ENCODE measurements at places on chromosomes 13 and 19.
A peak's percentile ranks its signal among the peaks of the same experiment; 100 is the strongest.

DNA sequence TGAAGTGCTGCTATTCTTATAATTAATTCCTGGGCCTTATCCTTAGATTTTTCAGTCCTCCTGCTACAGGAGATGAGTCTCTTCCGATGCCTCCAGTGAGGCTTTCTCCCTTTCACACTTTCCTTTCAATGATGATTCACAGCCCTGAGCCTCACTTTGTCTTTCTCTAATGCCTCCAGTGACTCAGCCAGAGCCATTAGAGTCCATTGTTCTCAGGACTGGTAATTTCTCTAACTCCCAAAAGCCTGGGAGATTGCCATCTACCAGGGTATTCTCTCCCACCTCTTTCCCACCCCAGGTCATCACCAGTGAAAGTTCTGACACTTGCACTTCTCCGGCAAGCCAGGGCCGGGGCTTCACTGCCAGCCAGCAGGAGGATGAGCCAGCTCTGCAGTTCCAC, 49.6 kb upstream of the ARGLU1 start:
- DNase-seq: no peak

GRCh38 chr13:76641056-76641455, 245.1 kb downstream of the KCTD12 start:
- no peak for DNase-seq

- no peak for DNase-seq
These were observed 5.8 kb downstream of the CHST8 start for GRCh38 chr19:33627526-33627925.

DNA sequence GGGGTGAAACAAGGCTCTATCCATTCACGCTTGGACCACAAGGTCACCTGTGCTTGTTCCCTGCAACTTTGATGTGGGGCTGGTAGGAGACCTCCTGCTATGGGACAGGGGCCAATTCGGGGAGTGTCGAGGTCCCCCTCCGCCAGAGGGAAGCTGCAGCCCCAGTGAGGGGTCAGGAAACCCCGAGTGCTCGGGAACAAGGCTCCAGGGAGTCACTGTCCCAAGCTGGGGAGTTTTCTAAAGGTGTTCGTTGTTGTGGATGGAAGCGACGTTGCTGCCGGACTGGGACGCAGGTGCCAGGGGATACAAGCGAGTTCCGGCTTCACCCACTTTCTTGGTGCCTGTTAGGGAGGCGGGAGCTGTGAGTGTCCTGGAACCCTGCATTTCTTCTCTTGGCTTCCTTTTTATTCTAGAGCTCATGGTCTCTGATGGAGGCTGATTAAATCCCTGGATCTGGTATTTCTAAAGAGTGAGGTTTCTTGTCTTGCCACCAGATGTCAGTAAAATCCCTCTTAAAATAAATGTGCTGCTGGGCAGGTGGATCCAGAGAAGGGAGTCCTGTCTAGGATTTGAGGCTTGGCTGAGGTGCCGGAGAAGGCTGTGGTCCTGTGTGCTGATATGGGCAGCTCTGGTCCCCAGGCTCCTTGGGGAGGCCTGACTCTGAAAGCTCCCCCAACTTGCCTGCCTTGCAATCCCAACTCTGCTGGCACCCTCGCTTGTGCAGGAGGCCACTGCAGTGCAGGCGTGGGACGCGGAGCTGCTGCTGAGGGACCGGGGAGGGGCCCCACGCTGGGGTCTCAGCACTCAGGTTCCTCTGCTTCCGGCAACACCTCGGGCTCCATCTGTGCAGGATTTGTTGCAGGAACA, 153.9 kb downstream of the TEX29 start:
- no peak for DNase-seq

- DNase-seq: no peak
These were observed 195.1 kb downstream of the VWA8 start for GRCh38 chr13:41765813-41766212.

- DNase-seq: no peak
These were observed 23.4 kb downstream of the CEBPG start for GRCh38 chr19:33396701-33397535.

DNA sequence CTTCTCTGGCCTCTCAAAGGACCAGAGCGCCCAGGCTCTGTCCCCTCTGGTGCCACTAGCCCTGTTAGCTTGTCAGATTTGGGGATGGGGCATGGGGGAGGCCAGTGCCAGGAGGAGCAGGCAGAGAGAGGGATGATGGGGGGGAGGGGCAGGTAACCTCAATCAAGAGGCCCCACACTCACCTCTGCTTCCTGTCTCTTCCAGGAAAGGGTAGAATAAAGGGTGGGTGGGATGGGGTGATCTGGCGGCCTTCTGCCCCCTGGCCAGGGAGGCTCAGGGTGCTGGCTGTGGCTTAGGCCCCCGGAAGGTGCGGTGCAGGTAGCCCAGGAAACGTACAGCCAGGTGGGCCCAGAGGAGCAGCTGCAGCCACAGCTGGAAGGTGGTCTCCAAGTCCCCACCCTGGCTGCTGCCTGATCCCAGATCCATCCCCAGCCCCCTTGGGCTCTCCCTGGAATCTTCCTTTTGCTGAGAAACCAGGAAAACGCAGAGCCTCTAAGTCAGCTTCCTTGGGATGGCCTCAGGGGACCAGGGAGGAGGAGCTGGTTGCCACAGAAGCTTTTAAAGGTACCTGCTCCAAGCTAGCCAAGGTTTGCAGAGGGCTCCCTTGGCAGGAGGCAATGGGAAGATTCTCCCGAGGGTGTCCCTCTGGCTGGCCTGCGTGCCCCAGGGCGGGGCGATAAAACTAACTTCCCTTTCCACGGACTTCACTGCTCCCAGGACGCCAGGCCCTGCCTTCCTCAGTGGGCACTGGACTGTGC, 5.3 kb downstream of the PRKACA start:
- no peak for DNase-seq

GRCh38 chr19:18507727-18508440, 14.0 kb downstream of the ELL start:
- no peak for DNase-seq

- no peak for DNase-seq
These were observed 21.2 kb downstream of the MISP start for GRCh38 chr19:772063-772462.

DNA sequence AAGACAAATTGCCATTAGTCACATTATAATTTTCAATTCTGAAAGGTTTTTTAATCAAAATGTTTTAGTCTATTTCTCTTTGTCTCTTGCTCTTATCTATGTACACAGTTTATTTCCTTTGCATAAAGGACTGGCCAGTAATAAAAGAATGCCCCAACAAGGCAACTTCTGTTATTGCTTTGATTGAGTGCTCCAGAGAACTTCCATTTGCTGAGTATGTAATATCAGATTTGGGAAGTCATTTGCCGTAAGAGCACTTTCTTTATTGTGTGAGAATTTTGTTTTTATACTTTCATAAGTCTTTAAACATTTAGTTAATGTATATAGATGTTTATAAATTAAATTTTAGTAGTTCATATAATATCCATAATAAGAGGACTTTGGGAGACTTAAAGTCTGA, 1140.4 kb downstream of the PCDH9 start:
- no peak for DNase-seq

GRCh38 chr13:94967183-94968039, 255.1 kb upstream of the SOX21 start:
- DNase-seq: no peak

DNA sequence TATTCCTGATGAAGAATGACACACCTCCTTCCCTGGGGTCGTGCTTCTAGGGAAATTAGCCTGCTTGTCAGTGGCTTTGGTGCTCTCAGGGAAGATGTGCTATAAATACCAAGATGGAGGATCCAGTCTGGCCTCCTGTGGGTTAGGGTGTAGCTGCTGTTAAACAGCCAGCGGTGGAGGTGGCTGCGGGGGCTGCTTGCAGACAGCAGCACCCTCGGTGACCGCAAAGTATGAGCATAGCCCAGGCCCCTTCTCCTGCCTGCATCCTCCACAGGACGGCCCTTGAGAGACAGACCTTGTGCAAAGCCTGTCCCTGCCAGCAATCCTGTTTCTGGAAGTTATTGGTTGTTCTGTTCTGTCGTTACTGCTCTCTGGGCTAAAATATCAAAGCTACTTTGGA, 11.4 kb downstream of the VSTM2B start:
- no peak for DNase-seq

DNA sequence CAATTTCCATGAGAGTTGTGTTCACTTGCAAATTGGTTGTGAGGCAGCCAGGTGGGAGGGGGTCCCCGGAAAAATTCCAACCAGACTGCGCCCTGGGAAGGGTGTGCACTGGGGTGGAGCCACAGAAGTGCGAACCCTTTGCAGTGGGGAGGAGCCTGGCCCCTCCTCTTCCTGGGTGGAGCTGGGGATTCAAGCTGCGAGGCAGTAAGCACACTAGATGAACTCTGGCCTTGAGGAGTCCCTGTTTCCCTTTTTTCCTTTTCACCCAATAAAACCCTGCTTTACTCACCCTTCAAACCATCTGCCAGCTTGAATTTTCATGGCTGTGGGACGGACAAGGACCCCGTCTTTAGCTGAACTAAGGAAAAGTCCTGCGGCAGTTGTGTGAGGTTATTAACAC, 31.0 kb upstream of the MBNL2 start:
- DNase-seq: no peak

- no peak for DNase-seq
These were observed 434.5 kb downstream of the PCDH9 start for GRCh38 chr13:66795636-66796035.

GRCh38 chr13:21130116-21130515, 46.2 kb downstream of the SKA3 start:
- no peak for DNase-seq

DNA sequence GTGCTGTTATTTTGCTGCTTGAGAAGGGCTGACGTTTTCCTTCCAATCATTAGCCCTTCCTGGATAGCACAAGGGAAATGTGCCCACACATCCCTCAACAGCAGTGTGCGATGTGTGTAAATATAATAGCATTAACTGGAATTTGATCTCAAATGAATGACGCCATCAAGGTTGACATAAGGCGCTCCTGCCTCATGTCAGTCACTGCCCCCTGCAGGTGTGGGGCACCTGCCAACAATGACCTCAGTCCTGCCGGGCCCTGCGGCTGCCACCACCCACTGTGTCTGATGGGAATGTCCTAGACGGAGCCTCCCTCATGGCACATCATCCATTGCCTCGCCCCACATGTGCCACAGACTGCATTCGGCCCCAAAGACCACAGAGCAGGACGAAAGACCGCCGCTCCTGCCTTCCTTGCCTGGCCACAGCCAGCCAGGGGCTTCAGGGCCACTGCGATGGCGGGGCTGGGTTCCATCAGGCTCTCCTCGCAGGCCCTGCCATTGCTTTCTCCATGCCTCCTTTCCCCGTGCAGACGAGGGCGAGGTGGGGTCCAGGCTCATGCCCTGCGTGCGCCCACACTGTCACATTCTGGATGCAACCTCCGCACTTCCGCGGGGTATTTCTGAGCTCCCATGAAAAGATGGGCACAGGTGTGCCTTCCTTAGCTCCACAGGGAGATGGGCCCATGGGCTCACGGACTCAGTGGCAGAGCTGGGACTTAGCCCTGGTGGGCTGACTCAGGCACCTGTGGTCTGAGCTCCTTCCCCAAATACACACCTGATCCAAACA, 146.7 kb downstream of the SOX1 start:
- no peak for DNase-seq

GRCh38 chr13:77389625-77390000, 62.7 kb upstream of the MYCBP2 start:
- no peak for DNase-seq

DNA sequence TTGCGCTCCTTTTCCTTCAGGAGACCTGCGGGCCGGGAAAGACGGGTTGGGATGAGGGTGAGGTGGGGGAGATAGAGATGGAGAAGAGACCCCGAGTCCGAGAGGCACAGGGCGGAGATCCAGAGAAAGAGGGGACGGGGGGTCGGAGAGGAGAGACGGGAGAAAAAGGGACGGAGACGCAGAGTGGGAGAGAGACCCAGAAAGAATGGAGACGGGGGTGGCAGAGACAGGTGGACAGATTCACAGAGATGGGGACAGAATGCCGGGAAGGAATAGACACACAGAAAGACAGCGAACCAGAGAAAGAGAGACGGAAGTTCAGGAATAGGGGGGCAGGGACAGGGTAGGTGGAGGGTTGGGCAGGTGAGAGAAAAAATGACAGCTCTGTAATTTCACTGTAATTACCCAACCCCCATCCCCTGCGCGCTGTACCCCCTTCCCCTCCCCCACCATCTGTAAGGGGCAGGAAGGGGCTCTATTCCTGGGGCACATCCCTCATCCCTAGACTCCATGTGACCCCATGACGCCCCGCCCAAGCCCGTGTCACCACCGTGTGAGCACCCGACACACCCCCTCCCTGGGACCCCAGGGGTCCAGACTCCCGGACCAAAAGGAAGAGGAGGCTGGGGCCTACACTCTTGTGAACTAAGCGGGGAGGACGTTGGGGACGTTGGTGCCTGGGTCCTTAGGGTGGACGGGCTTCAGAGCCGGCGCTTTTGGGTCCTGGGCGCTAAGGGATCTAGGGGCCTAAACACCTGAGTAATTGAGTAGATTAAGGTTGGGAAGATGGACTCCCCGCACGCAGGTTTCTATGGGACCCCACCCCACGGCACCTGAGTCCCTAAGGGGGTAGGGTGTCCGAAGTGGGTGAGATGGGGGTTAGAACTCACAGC, 967 bp downstream of the DBP start:
- no peak for DNase-seq

DNA sequence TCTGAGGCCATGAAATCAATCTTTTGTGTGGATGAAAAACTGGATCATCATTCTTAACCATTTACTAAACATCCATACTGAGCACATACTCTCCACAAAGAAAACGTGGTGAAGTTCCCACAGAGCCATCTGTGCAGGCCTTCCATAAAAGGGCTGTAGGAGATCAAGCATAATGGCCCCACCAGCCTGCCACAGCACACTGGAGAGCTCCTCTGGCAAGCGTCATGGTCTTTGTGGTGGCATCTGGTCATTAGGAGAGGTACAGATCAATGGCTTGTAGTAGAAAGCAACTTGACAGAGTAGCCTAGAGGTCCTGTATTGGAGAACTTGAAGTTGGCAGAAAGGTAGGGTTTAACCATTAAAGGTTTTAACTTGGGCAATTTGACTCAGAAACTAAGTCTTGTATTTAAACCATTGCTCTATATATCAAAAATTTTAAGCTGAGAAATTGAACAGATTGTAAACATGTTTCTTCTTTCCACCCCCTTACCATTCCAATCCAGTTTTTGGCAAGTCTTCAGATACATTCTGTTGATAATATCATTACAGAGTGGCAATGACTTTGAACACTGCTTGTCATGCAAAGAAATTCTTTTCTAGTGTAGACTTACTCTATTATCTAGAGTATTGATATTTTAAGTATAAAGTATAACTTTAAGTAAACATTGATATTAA, 128.3 kb downstream of the LMO7 start:
- DNase-seq: no peak

GRCh38 chr13:58018020-58018419, 386.5 kb downstream of the PCDH17 start:
- DNase-seq: no peak

GRCh38 chr19:19202707-19203011, 555 bp downstream of the NR2C2AP start:
- DNase-seq: no peak

GRCh38 chr19:4524808-4525562, 6.7 kb upstream of the PLIN4 start:
- DNase-seq: peak; percentile 29

GRCh38 chr13:25966086-25966485, 85.7 kb downstream of the SHISA2 start:
- DNase-seq: no peak
